ENCODE measurements at places on chromosomes 5 and 9.

DNA sequence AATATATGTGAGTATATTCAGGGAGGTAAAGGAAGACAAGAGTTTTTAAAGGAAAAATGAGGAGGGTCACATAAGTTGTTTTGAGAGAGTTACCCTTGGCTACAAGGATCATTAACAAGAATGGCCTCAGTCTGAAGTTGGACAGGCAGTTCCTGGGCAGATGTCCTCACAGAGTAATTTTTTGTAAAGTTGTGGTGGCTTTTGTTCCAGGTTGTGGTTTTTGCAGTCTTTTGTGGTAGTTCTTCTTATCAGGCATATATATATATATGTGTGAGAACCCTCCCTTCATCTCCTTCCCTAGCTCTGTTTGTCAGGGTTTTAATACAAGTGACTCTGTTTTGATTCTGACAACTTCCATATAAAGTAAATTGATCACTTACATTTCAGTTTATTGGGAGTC lies 60.0 kb downstream of the CSNK1G3 start:
- no peak for DNase-seq

GRCh38 chr5:71954329-71954728 lies 152.9 kb upstream of the MAP1B start:
- DNase-seq: no peak

GRCh38 chr5:37703841-37704241 lies 136.0 kb downstream of the GDNF start:
- DNase-seq: no peak

- DNase-seq: no peak
Observed at GRCh38 chr5:124909734-124910133, 163.3 kb upstream of the ZNF608 start.

GRCh38 chr5:130885027-130885426 lies 280.0 kb downstream of the HINT1 start:
- DNase-seq: no peak

DNA sequence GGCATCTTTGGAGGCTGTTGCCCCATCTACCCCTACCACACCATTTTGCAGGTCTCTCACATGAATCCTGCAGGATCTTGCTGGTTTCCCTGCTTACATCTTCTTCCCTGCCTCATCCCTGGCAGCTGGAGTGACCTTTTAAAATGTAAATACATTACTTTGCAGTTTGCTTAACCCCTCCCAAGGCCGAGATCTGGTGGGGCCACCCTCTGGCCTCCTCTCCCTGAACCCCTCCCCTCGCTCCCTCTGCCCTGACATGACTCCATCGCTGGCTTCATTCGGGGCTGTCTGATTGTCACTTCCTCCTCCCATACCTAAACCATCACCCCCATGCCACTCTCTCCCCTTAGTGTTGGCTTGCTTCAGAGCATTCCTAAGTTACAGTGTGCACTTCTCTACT lies 12.6 kb upstream of the PALM2AKAP2 start:
- DNase-seq: no peak

- DNase-seq: no peak
Observed at GRCh38 chr9:98612061-98612752, 96.5 kb downstream of the GABBR2 start.

DNA sequence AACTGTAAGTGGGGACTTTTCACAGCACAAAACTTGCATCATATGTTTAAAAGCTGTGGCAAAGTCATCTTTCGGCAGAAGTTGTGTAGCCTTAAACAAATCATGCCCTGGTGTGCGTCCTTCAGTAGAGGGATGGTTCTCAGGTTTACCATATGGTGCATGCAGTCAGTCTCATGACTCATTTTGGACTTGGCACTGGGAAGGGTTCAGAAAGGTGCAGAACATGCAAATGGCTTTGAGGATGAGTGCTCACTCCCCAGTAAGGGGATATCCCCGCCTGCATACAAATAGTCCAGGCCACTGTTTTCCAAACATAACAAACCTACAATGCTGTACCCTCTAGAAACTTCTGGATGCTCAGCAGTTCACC lies 260.3 kb downstream of the NDUFS4 start:
- no peak for DNase-seq

DNA sequence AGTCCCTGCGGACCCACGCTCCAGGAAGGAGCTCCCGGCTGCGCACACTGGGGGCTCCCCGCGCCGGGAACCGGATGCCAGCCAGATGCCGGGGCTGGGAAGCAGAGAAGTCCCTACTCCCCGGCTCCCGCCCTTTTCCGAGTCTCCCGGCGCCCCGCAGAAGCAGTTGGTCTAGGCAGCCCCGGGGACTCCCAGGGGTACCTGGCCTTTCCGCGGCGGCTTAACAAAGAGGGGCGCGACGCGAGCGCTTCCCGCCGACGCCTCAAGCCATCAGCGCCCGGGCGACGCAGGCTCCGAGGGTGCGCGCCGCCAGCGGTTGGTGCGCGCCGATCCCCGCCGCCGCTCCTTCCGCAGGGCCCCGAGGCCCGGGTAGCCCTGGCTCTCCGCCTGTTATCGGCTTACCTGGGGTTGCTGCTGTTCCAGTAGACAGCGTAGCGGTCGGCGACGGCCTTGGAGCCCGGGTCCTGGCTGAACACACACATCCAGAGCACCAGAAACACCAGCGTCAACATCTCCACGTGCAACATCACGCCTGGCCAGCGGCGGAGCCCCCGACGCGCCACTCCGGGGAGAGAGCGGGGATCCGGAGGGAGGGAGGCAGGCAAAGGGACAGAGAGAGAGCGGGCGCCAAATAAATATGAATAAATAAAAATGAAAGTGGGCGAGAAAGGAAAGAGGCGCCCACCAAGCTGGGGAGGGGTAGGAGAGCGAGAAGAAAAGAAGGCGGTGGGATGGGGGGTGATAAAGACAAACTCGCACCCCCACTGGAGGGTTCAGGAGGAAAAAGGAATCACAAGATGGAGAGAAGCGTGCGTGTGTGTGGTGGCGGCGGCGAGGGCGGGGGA lies 428 bp downstream of the EFNA5 start:
- peak; percentile 28 for DNase-seq

DNA sequence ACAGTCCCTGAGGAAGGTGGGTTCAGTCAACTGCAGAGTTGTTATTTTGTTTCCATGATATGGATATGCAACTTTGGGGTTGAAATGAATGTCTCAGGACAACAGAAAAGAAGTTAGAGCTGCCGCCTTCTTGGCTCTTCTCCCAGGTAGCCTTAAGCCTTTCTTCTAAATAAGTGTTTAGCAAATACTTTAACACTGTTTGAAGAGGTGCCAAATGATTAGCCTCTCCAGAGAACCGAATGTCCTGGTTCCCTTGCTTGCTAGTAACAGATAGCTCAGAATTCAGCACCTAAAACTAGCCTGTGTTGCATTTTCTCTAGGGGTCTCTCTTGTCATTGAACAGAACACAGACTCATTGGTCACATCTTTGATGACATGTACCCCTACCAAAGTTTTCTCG lies 127.7 kb upstream of the PIK3R1 start:
- no peak for DNase-seq

Data from left renal pelvis (tissue), 4 donors.